ENCODE measurements at places on chromosomes 7 and 10.

DNA sequence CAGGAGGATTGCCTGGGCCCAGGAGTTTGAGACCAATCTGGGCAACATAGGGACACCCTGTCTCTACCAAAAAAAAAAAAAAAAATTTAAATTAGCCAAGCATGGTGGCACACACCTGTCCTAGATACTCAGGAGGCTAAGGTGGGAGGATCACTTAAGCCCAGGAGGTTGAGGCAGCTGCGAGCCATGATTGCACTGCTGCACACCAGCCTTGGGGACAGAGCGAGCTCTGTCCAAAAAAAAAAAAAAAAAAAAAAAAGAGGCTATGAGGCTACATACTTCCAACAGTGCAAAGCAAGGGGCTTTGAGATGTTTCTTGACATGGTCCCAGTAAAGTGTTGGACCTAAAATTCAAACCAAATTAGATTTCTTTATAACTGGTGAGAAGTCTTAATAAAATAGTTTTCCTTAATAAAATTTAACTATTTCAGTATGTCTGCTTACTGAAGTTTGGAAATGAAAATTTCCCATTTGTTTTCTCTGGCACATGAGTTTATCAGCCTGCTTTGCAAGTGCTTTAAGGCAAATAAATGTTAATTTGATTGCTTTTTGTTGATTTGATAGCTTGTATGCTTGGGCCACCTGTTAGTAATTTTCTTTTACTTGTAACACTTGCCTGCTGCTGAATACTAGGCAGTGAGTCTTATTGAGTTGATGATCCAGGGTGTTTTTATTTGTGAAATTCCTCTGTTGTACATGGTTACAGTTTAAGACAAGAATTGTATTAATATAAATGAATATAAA lies 16.1 kb downstream of the CALU start:
- DNase-seq: no peak

- DNase-seq: no peak
Measured at GRCh38 chr10:101273741-101274140, 44.5 kb upstream of the LBX1 start.

DNA sequence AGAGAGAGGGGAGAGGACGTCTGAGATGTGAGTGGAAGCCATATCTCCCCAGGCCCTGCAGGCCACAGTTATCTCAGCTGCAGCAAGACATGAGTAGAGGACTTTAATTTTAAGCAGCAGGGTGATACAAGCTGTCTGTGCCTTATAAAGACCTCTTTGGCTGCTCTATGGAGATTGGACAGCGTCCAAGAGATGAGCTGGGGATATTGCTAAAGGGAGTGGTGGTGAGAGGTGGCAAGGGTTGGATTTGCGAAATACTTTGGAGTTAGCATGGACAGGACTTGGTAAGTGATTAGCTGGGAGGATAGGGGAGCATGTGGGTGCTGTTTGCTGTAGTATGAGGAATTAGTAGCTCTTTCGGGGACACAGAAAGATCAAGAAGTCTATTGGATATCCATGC lies 191.8 kb downstream of the CACNB2 start:
- no peak for DNase-seq

DNA sequence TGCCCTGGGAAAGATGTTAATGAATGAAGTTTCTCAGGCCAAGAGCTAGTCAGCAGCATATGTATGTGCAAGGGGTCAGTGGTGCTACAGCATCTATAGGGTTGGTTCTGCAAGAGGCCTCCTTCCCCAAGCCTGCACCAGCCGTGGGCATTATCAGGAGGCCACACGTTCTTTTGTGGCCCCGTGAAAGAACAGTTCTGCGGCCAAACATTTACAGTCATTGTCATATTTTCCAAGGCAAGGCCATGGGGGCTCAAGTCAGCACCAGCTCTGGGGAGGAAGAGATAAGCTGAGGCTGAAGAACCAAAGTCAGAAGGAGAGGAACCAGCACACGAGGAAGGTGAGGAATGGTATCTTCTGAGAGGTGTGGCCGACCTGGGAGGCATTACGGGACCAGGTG lies 54.4 kb upstream of the TMEM72 start:
- DNase-seq: no peak

DNA sequence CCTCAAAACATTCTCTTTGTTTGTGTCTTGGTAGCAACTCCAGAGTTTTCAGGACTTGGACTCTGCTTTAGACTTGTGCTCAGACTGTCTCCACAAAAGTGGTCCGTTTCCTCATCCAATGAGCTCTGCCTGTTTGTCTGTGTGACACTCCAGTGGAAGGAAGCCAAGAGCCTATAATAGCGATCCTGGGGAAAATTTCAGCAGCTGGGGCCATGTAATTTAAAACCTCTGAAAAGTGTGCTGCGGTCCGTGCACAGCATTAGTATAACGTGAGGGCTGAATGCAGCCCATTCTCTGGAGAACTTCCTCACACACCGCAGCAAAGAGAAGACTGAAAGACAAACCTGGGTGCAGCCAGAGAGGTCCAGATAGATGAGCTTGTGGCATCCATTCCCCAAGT lies at the start of gene LRRC17:
Gene LRRC17 (plus strand): TSS at position 259 of the 400 bp plus-strand sequence. CDS start 20,914 bp downstream, outside the sequence.
- peak; percentile 47 for DNase-seq

GRCh38 chr7:143257501-143257900 lies 5.7 kb upstream of the GSTK1 start:
- no peak for DNase-seq

- DNase-seq: no peak
Measured at GRCh38 chr7:64639267-64640001, 26.5 kb upstream of the ZNF107 start.

DNA sequence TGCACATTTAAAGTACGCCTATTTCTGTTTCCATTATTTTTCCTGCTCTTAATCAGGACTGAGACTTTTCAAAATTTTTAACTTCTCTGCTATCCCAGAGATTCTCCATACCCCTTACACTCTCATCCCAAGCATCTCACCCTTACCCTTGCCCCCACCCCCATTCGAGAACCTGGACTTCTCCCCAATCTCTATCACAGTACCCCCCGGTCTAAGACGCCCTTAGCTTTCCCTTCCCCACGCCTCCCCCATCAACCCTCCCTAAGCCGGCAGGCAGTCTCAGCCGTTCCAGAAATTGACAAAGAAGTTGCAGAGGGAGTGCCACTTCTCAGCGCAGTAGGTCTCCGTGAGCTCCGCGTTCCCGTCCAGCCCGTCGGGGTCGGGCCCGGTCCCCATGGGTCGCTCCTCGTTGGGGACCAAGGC lies 1.4 kb downstream of the FGFBP3 start:
- DNase-seq: no peak

- no peak for DNase-seq
Measured at GRCh38 chr10:31345886-31346285, 26.9 kb downstream of the ZEB1 start.

GRCh38 chr7:98795741-98796493 lies 73.9 kb downstream of the TMEM130 start:
- no peak for DNase-seq

GRCh38 chr10:8051109-8051821 lies 3.2 kb upstream of the GATA3 start:
- DNase-seq: no peak

DNA sequence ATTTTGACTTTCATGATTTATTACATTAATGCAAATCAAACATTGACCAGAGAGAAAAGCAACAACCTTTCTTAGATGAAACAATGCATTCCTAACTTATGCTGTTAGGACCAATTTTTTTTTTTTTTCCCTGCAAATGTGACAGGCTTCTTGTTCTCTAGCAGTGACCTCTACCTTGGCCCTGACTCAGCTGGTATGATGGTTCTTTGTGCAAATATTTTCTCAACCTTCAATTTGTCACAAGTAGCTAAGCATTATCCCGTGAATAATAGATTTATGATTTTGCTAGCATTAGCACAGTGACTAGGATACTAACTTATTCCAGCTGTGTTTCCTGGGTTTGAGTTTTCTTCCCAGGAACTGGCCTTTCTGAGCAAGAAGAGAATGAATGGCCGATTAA lies 64.9 kb downstream of the PPP1R9A start:
- peak; percentile 64 for DNase-seq

DNA sequence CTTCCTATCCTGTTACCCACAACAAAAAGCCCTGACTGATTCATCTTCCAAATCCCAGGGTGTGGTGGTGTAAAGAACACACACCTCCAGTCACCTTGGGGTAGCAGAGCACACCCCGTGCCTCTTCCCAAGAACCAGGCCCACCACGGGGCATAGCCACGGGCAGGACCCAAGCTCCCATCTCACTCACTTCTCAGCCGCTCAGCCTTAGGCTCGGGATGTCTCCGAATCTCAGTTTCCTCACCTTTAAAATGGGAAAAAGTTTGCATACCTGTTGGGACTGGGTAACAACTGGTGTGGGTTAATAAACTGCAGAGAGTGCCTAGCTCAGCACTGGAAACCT lies 139.0 kb downstream of the FGFR2 start:
- no peak for DNase-seq

DNA sequence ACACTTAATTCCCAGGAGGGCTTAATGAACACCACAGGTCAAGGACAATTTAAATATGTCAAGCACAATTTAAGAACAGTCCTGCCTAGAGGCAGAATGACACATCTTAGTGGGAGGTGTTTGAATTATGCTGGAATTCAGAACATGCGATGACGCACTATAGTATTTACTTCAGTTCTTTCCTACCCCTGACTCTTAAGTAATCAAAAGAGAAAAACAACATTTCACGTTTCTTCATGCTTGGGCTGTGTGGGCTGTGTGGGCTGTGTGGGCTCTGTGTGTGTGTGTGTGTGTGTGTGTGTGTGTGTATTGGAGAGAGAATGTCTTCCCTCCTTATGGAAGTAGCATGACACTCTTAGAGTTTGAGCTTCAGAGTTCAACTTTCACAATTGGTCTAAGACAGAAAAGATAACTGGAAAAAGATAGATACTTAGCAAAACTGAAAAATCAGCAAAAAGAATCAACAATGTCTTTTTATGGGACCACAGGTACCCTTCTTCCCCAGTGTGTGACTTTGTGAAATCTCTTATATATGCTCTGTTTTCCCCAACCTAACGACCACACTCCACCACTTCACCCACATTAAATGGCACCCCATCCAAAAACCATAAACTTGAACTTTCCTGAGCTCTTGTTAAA lies 33.7 kb upstream of the CABCOCO1 start:
- peak; percentile 71 for DNase-seq

DNA sequence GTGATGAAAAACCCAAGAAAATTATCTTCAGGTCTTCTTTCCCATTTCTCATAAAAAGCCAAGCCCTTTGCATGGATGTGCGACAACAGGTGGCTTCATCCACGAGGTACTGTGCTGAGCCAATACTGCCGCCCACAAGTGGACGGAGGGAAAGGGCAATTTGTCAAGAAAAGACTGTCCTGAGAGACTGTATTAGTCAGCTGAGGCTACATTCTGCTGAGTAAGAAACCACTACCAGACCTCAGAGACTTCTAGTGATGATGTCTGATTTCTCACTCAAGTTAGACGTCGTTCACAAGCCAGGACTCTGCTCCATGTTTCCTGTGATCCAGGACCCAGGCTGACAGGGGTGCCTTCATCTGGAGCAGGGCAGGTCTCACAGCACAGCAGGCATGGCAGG lies 171.5 kb upstream of the CDCA7L start:
- DNase-seq: no peak

DNA sequence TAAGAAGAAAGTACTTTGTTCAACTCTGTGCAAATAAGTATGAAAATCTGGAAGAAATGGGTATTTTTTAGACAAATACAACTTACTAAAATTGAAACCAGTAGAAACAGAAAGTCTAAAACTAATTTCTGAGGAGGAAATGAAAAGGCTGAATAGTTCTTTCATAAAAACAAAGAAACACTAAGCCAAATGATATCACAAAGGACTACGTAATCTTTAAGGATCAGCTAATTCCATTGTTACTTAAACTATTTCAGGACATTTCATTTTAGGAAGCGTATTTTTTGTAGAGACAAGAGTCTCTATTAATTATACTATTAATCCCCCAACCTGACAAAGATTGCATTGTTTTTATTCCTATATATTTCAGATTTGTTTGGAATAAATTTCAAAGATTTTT lies 11.2 kb upstream of the CCSER2 start:
- DNase-seq: no peak

DNA sequence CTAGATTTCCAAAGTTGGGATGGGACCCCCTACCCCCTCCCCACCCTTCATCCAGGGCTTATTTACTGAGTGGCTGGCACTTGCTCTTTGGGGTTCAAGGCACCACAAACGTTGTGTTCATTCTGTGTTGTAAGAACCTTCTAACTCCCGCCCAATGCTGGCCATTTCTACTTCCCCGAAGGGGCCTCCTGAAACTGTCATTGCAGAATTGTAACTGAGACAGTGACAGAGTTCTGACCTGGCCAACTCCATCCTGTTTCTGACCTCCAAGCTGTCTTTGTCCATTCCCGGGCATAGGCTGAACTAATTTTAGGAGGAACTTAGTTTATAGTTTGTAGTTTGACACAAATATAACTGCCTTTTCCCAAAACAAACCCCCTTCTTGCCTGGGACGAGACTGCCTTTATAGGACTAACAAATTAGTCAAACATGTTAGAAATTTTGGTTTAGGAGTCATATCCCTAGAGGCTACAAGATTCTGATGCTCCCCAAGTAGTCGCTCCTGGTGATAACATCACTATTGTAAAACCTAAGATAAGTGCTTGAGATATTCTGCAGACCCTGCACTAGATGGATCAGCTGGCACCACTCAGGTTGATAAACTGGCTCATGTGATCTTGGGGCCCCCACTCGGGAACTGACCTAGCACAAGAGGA lies 34.8 kb upstream of the ZMIZ2 start:
- no peak for DNase-seq

DNA sequence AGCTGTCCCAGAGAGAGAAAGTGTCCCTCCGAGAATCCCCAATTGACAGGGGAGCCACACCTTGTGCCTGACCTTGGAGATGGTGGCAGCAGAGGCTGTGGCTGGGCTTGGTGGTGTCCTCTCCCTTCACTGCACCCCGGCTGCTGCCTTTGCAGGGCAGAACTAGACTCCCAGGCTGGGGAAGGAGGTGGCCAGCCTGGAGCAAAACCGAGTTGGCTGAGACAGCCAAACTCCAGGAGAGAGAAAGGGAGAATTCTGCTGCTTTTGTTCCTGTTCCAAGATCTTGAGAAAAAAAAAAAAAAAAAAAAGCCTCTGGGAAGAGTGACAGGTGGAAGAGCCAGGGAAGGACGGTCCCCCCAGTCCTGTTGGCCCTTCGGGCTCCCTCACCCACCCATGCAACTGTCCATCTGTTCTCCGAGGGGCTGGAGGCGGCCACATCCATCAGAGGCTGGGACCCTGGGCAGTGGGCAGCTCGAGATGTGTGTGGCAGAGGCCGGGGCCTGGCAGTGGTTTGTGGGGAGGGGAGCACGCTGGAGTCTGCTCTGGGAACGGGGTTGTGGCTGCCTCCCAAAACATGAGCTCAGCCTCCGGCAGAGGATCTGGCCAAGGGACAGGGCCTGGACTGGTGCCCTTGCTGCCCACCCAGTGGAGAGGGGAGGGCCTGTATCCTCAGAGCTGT lies 35.5 kb downstream of the CLIP2 start:
- no peak for DNase-seq

GRCh38 chr10:70562036-70562755 lies 40.3 kb downstream of the PRF1 start:
- no peak for DNase-seq

DNA sequence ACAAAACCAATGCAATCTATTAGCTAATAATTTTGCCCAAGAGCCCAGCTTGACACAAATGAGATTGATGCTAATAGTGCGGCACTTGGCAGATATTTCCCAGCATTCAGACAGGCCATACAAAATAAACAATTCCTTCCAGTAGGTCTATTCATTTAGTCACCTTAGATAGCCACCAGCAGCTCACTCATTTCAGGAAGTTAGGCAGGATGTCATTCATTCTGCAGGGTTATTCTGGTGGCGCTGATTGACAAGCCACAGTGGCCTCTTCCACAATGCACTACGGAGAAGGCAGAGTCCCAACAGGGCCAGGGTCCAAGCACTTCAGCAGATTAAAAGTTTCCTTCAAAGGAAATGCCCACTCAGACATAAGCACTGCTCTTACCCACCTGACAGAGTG lies 55.8 kb downstream of the PIK3AP1 start:
- DNase-seq: no peak
